ENCODE measurements at places on chromosomes 2 and 18.

GRCh38 chr2:38065502-38066135, 10.3 kb downstream of the CYP1B1 start:
- peak; percentile 19 for DNase-seq

DNA sequence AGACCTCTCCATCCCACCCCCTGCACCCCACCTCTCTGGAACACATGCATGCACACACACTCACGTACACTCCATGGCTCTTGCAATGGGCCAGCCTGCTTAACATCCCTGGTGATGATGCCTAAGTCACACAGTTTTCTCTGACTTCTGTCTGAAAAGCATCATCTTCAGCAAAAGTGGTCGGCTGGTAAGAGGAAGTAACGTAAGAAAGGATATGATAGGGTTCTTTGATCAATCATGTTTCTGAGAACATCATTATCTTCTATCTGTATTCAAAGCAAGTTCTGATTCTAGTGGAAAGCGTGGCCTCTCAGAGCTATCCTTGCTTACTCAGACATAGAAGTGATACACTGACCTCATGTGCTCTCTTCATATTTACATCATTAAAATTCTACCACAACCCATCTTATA, 11.4 kb upstream of the NDUFV2 start:
- no peak for DNase-seq

DNA sequence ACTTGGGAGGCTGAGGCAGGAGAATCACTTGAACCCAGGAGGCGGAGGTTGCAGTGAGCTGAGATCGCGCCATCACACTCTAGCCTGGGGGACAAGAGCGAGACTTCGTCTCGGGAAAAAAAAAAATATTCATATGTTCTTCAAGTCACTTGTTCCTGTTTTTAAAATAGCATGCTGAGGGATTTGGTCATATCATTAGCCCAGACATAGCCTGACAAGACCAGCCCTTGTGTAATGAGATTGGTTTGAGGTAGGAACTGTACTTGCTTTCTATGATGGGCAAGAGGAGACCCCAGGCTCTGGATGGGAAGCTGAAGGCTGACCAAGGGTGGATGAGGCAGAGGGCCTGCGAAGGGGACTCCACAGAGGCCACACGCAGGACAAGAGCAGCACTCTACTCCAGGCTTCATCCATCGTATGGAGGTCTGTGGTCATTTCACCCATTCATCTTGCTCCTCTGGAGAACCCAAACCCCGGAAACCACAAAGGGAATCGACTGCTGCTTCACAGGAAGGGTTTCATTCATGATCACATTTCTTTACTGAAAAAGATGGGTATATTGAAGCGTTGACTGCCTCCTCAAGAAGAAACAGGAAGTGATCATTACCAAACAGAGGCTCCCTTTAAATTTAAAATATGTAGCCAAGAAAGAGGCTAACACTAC, 87.1 kb upstream of the ZNF397 start:
- no peak for DNase-seq

GRCh38 chr2:10810202-10811161, 2.1 kb downstream of the PDIA6 start:
- DNase-seq = no peak

DNA sequence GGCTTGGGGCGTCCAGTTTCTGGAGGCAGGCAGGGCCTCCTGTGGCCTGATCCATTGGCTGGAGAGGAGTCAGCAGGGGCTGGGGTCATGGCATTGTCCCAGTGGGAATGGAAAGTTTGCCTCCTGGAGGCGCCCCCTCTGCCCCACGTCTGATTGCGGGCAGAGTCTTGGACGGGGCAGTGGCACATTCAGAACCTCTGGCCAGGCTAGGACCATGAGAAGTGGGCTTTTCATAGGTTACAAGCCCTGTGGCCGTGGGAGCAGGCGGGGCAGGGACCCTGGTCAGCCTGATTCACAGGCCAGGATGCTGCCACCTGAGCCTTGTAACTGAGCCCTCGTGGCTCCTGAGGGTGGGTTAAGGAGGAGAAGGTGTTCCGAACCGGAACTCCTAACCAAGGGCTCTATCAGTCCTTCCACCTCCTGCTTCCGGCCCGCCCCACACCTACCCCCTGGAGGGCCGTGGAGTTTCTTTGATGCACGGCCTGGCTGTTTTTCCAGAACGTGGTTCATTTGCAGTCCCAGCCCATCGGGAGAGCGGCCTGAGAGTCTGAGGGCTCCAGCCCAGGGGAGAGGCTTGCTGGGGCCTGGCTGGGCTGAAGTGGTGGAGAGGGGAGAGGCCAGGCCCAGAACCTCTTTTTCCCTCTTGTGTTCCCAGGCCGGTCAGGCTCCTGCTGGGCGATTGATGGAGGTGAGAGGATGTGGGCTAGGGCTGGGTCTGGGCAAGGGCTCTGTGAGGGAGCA, 43.9 kb upstream of the PLB1 start:
- DNase-seq = no peak

- no peak for DNase-seq
These were observed 166.7 kb upstream of the ZNF521 start for GRCh38 chr18:25518716-25519053.

DNA sequence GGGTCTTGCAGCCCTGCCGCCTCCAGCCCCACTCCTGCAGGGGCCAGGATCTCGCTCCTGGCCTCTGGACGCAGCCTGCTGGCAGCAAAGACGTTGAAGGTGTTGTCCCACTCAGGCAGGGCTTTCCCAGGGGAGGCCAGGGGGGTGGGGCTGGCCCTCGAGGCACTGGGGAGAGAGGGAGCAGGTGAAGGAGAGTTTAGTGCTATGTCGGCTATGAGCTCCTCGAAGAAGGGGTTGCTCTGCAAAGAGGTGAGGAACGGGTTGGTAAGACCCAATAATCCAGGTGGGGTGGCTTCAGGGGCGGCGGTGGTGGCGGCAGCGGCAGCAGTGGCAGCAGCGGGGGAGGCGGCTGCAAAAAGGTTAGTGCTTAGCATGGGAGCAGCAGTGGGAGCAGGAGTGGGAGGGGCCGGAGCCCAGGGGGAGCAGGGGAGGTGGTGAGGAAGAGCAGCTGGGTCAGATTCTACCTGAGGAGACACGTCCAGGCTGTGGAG, 9.7 kb upstream of the SFXN5 start:
- no peak for DNase-seq

DNA sequence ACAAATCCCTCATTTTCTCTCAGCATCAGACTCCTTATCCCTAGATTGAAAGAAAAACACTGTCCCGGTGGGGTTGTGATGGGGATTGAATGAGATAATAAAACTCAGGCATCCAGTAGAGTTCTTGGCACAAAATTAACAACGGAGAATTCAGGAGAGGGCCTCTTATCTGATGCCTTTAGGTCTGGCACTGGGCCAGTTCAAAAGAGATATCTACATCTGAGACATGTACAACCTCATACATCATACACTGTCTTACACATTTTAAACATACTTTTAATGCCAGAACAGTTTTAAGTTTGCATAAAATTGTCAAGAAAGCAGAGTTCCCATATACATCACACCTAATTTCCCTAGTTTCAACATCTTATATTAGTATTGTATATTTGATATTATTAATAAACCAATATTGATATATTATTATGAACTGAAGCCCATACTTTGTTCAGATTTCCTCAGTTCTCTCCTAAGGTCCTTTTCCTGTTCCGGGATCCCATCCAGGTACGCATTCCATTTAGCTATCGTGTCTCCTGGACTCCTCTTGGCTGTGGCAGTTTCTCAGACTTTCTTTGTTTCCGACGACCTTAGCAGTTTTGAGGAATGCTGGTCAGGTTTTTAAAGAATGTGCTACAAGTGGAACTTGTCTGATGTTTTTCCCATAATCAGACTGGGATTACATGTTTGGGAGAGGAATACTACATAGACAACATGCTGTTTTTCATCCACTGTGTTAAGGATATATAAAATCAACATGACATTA, 27.8 kb downstream of the NXPH2 start:
- DNase-seq = no peak
